ENCODE measurements at places on chromosomes 2 and 18.
A peak's percentile ranks its signal among the peaks of the same experiment; 100 is the strongest.

DNA sequence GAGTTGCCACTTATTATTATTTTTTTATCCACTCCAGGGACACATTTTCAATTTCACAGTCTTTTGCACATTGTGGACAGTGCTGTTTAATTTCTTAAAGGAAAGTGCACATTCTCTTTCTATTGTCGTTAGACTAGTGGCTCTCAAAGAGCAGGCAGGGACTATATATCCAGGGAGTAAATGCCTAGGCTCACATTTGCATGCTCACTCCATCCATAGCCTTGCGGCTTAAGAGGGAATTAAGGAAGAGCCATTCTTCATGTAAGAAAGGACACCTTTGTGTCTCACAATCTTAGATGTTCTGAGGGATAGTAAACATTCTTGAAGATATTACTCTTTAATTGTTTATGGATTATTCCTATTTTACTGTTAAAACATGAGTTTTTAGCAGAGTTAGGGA, 70.8 kb downstream of the FIGN start:
- DNase-seq, result no peak

- peak; percentile 13 for DNase-seq
Observed at GRCh38 chr2:230902180-230902899, 22.7 kb downstream of the GPR55 start.

- peak; percentile 87 for DNase-seq
Observed at GRCh38 chr2:45119855-45120254, 110.6 kb upstream of the SIX2 start.

- DNase-seq, result no peak
Observed at GRCh38 chr2:45709137-45709536, 57.7 kb downstream of the PRKCE start.

DNA sequence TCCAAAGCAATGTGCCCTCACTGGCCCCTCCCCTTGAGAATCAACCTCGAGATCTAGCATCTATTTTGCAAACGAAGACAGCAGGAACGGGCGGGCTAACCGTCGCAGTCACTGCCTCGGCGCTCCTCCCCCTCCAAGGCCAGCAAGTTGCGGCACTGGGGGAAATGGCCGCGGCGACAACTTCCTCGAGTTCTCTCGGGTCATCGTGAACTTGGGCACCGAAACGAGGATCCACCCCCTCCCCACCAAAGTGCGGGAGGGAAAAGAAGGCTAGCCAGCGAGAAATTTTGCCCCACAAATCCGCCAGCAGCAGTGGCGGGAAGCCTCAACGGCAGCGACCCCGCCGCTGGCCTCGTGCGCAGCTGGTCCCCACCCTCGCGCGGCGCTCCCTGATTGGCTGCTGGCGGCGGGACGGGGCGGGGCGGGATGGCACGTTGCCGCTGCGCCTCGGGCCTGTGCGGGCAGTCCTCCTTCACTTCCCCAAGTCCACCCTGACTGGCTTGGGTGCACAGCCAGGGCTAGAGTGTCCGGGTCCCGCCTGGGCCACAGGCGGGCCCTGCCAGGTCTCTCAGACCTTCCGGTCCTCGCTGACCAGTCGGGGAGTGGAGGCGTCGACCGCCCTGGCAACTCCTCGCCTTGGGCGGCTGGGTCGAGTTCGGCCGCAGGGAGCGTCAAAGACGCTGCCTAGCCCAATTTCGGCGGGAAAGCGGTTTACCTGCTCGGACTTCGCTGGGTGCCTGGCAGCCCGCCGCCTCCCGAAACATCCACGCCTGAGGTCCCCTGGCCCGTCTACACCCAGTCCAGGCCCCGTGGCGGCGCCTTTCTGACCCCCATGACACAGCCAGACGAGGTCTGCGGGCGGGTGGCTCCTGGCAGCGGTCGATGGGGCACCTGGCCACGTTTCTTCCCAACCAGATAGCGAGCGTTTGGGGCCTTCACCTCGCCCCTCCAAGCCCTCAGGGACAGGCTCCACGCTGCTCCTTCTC, at the start of gene BOLL:
Gene BOLL (minus strand): TSS at position 364 of the 986 bp plus-strand sequence. CDS start 3,469 bp downstream, outside the sequence.
- no peak for DNase-seq
